Head of caudate nucleus (tissue), 42 donors: ENCODE measurements at places on chromosomes 5 and 9.

- no peak for DNase-seq
These were observed 63.7 kb upstream of the CXCL14 start for GRCh38 chr5:135642488-135642870.

GRCh38 chr5:15575666-15576065, 75.7 kb downstream of the FBXL7 start:
- no peak for DNase-seq

DNA sequence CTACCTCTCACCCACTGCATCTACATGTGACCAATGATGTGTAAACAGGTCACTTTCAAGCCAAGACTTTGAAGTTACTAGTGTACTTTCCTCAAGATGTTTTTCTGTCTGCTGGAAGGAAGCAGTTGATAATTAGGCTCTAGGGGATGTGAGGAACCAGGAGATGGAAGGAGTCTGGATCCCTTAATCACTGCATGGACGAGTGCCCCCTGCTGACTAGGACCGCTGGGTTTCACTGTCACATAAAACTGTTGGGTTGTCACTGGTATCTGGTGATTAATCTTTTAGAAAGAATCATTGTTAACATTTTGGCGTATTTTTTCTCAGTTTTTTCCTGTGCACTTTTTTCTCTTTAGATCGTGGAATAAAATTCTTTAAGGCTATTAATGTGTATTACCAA, 79.5 kb downstream of the SREK1 start:
- peak; percentile 46 for DNase-seq

DNA sequence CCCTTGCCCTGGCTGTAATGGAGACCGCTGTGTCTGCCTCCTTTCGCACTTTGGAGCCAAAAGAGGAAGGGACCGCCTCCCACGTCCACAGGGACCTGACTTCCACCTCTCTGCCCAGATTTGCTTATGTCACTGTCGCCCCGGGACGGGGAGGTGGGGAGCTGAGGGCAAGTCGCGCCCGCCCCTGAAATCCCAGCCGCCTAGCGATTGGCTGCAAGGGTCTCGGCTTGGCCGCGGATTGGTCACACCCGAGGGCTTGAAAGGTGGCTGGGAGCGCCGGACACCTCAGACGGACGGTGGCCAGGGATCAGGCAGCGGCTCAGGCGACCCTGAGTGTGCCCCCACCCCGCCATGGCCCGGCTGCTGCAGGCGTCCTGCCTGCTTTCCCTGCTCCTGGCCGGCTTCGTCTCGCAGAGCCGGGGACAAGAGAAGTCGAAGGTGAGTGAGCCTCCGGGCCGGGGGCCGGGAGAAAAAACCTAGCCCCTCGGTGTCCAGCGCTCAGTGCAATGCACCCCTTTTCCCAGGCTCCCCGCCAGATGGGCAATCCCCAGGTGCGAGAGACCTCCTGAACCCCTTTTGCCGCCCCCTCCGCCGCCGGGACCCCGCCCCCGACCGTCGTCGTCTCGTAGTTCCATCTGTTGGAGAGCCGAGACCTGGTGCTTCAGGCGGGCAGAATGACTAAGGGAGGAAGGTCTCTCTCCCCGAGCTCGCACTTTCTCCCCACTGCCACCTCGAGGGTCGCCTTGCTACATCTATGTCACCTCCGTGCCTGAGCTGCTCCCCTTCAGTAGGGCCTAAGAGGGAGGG, at the start of gene GPX3:
GPX3 (plus strand) TSS at position 288 of the 807 bp plus-strand sequence; CDS start at position 352, 64 bp downstream.
- DNase-seq: peak; percentile 80

DNA sequence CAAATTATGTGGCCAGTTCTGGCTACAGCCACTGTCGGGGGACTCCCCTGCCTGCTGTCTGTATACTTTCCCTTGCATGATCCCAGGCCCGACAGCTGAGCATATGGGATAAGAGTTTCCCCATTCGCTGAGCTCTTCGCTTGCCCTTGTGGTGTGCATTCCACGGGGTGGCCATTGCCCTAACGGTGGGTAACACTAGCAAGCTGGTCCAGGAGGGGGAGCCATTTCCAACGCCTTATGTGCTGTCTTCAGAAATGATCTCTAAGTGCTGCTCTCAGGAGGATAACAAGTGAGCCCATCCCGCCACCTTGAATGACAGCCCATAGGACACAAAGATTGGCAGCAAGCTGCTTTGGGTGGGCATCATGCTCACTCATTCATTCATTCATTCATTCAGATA, 190.9 kb downstream of the FSTL4 start:
- no peak for DNase-seq

DNA sequence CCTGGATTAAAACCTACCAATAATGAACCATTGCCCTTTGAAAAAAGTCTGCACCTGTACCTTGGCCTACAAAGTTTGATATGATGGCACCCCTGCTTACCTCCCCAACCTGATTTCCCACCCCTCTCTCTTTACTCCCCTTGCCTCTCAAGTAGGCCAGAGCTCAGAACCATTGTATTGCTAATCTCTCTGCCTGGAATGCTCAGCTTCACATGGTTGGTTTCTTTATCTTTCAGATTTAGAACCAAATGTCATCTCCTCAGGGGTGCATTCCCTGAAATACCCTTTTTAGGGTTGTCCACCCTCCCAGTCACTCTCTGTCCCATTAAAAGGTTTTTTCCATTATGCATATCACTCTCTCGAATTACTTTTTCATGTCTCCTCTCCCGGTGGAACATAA, 116.6 kb upstream of the VCAN start:
- DNase-seq: no peak

- DNase-seq: no peak
These were observed 178.5 kb downstream of the ADAMTS12 start for GRCh38 chr5:33713136-33713765.

- DNase-seq: no peak
These were observed 339.8 kb downstream of the EFNA5 start for GRCh38 chr5:107330903-107331302.
